ENCODE measurements at places on chromosomes 7 and 10. TPM values are rescaled to one million over a fixed set of nuclear protein-coding genes. Genes with fewer than 3 reads are reported as not detected.

GRCh38 chr7:93747019-93747418, 143.5 kb downstream of the TFPI2 start:
- DNase-seq, result no peak
- no peaks in the 10 kb centered on the region for H3K4me1 ChIP-seq
- no peak overlapping the region for H3K4me3 ChIP-seq

- DNase-seq, result no peak
- H3K36me3 ChIP-seq, result no peaks in the 10 kb centered on the region
- peaks cover 31% of the 10 kb centered on the region for H3K4me1 ChIP-seq
These were observed 36.8 kb downstream of the HK1 start for GRCh38 chr10:69315100-69315542.

GRCh38 chr10:28172223-28172610, 130.6 kb downstream of the MPP7 start:
- no peaks in the 10 kb centered on the region for H3K4me1 ChIP-seq
- DNase-seq, result no peak
- no peak overlapping the region for H3K27ac ChIP-seq
- H3K27me3 ChIP-seq, result no peaks in the 10 kb centered on the region

Gene UCMA
- not detected for total RNA-seq

Gene SLC18A2
- total RNA-seq, result 0.60 TPM

Gene NEBL
- total RNA-seq, result 0.68 TPM

Gene PTF1A
- not detected for total RNA-seq

Gene ELOVL3
- total RNA-seq, result 0.26 TPM

Data from spleen (tissue), 13 donors.